Body of pancreas (tissue), 4 donors: ENCODE measurements at places on chromosomes 7 and 10. TPM values are rescaled to one million over a fixed set of nuclear protein-coding genes. Genes with fewer than 3 reads are reported as not detected.
A peak's percentile ranks its signal among the peaks of the same experiment; 100 is the strongest.

DNA sequence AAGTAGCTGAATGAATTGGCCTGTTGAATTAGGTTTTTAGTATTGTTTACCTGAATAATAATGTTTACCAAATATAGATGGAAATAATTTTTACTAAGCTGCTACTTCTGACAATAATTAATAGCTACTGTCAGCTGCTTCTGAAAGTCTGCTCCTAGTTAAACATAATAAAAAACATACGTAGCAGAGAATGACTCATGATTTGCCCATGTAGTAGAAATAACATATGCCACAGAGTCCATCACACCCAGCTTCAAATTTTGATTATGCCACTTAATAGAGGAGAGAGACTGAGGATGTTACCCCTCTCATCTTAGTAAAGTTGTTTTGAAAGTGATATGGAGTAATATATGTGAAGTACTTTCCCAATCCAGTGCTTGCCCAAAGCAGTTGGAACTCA lies 57.6 kb upstream of the MDFIC start:
- DNase-seq = no peak
- H3K27me3 ChIP-seq = no peaks in the 10 kb centered on the region
- no peaks in the 10 kb centered on the region for H3K36me3 ChIP-seq
- no peak overlapping the region for H3K27ac ChIP-seq
- no peak overlapping the region for H3K4me3 ChIP-seq
- no peaks in the 10 kb centered on the region for H3K4me1 ChIP-seq

DNA sequence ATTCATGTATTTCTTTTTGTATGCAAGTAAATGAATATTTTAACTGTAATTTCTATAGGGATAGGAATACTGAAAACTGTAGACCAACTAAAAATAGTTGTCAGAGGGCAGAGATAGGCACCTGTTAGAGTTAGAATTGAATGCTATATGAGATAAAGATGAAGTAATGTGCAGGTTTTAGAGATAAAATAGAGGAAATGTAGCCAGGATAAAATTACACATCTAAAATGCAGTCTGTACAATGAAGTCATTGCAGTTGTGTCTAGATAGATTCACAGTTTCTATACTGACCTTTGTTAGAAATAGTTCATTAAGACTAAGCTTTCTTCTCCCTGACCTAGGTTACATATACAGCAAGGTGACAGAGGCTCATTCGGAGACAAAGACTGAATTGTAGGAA lies 46.2 kb downstream of the SMNDC1 start:
- peaks cover 4% of the 10 kb centered on the region for H3K4me1 ChIP-seq
- H3K27me3 ChIP-seq = no peaks in the 10 kb centered on the region
- H3K4me3 ChIP-seq = no peak overlapping the region
- no peak for DNase-seq
- no peaks in the 10 kb centered on the region for H3K36me3 ChIP-seq

DNA sequence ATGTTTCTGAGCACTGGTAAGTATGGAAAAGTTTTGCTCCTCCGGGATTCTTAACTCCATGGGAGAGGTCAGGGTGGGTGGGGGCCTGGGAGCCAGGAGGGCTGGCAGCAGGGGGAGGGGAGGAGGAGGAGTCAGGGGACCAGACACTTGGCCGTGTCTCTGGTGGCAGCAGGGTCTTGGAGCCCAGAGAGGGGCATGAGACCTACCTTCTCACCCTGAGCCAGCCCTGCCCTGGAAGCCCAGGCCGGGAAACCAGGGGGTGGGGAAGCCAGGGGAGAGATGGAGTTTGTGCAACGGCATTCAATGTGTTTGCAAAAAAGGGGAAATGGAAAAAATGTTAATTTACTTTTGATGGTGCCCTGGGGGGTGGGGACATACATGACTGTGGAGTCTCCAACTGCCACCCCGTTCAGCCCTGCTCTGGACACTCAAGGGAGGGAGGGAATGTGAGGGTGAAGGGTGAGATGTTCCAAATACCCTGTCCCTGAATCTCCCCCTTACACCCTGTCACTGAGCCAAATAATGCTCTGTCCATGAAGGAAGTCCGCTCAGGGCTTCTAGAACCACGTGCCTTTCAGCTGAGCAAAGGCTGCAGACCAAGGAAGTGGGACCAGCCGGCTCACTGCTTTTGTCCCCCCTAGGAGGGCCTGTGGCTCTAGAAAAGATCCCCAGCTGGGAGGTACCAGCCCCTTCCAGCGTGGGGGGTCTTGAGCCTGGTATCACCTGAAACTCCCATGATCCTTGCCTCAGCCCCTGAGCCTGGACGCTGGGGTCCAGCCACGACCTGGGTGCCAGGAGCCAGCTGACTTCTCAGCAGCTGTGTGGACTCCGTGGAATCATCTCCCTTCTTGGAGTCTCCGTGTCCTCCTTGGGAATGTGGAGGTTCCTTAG lies 48.3 kb downstream of the TMEM270 start:
- H3K36me3 ChIP-seq = no peaks in the 10 kb centered on the region
- no peak overlapping the region for H3K27ac ChIP-seq
- DNase-seq = peak; percentile 29
- no peaks in the 10 kb centered on the region for H3K27me3 ChIP-seq

GRCh38 chr7:45984386-45985295 lies 63.6 kb upstream of the IGFBP3 start:
- no peaks in the 10 kb centered on the region for H3K36me3 ChIP-seq
- no peaks in the 10 kb centered on the region for H3K27me3 ChIP-seq
- H3K4me3 ChIP-seq = no peak overlapping the region
- no peak overlapping the region for H3K27ac ChIP-seq
- no peaks in the 10 kb centered on the region for H3K4me1 ChIP-seq

DNA sequence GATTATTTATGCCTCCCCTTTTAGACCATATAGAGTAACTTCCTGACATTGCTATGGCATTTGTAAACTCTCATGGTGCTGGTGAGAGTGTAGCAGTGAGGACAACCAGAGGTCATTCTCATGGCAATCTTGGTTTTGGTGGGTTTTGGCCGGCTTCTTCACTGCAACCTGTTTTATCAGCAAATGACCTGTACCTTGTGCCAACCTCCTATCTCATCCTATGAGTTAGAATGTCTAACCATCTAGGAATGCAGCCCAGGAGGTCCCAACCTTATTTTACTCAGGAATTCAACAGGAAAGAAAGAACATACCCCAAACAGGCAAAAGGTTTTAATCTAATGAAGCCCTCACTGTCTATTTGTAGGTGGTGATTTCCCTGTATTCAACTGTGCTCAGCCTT lies 205.4 kb upstream of the YAE1 start:
- H3K4me3 ChIP-seq = no peak overlapping the region
- H3K27ac ChIP-seq = no peak overlapping the region
- H3K4me1 ChIP-seq = no peaks in the 10 kb centered on the region

DNA sequence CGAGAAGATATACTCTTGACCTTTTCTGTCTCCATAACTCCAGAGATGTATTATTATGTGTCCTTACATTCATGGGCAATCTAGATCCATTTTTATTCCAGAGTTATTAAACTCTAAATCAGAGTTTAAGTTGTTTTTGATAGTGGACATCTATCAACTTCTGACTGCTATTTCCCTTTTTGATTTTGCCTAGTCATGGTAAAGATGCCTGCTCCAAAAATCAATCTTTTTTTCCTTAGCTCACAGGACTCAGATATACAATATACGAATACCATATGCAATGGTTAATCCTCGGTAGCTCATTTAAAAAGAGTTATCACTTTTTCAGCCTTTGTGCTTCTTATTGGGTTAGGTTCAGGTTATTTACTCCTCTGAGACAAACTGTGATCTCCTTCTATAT lies 15.8 kb upstream of the ZEB1 start:
- no peaks in the 10 kb centered on the region for H3K27me3 ChIP-seq
- DNase-seq = no peak
- no peaks in the 10 kb centered on the region for H3K36me3 ChIP-seq
- no peak overlapping the region for H3K4me3 ChIP-seq
- no peak overlapping the region for H3K27ac ChIP-seq

GRCh38 chr7:83655951-83656556 lies 7.1 kb upstream of the SEMA3E start:
- H3K27ac ChIP-seq = no peak overlapping the region
- DNase-seq = peak; percentile 57
- H3K27me3 ChIP-seq = no peaks in the 10 kb centered on the region
- no peak overlapping the region for H3K4me3 ChIP-seq
- H3K4me1 ChIP-seq = no peaks in the 10 kb centered on the region
- no peaks in the 10 kb centered on the region for H3K36me3 ChIP-seq

- no peaks in the 10 kb centered on the region for H3K27me3 ChIP-seq
- DNase-seq = no peak
- no peaks in the 10 kb centered on the region for H3K36me3 ChIP-seq
These were observed 10.6 kb downstream of the ZYX start for GRCh38 chr7:143391462-143392404.

- H3K36me3 ChIP-seq = no peaks in the 10 kb centered on the region
- no peak overlapping the region for H3K4me3 ChIP-seq
- no peak for DNase-seq
- H3K27me3 ChIP-seq = no peaks in the 10 kb centered on the region
- peaks cover 28% of the 10 kb centered on the region for H3K4me1 ChIP-seq
These were observed 86.6 kb downstream of the CABCOCO1 start for GRCh38 chr10:61749291-61749690.

GRCh38 chr10:106711313-106711906 lies 453.1 kb downstream of the SORCS1 start:
- H3K27me3 ChIP-seq = no peaks in the 10 kb centered on the region
- H3K27ac ChIP-seq = no peak overlapping the region
- DNase-seq = peak; percentile 41
- no peaks in the 10 kb centered on the region for H3K4me1 ChIP-seq
- H3K4me3 ChIP-seq = no peak overlapping the region

GRCh38 chr7:7157177-7157886 lies 25.0 kb upstream of the C1GALT1 start:
- H3K4me3 ChIP-seq = no peak overlapping the region
- no peaks in the 10 kb centered on the region for H3K4me1 ChIP-seq
- H3K36me3 ChIP-seq = no peaks in the 10 kb centered on the region
- DNase-seq = no peak
- H3K27me3 ChIP-seq = no peaks in the 10 kb centered on the region
- no peak overlapping the region for H3K27ac ChIP-seq

DNA sequence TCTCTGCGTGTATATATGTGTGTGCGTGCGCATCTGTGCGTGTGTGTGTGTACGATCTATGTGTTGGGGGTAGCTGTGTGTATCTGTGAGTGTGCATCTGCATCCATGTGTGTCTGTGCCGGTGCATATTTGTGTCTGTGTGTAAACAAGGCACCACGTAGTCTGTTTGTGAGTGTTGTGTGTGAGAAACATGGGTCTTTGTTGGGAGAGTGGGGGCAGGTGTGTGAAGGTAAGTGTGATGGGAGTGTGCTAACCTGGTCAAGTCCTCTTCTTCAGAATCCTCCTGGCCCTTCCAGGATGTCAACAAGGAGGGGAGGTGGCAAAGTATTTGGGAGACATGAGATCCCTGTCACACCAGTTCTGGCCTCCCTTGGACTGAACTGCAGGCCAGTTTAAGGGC lies 87.2 kb downstream of the HIF1AN start:
- H3K4me3 ChIP-seq = no peak overlapping the region
- no peaks in the 10 kb centered on the region for H3K4me1 ChIP-seq
- H3K27ac ChIP-seq = no peak overlapping the region
- no peak for DNase-seq
- no peaks in the 10 kb centered on the region for H3K36me3 ChIP-seq

- H3K4me3 ChIP-seq = no peak overlapping the region
- no peaks in the 10 kb centered on the region for H3K27me3 ChIP-seq
- no peak overlapping the region for H3K27ac ChIP-seq
- no peak for DNase-seq
- H3K36me3 ChIP-seq = no peaks in the 10 kb centered on the region
These were observed 21.7 kb upstream of the NKX6-2 start for GRCh38 chr10:132807621-132808049.

- no peak overlapping the region for H3K27ac ChIP-seq
- no peaks in the 10 kb centered on the region for H3K27me3 ChIP-seq
- no peak for DNase-seq
- no peak overlapping the region for H3K4me3 ChIP-seq
- H3K36me3 ChIP-seq = peaks cover 6% of the 10 kb centered on the region
These were observed 162.4 kb downstream of the TNS3 start for GRCh38 chr7:47419471-47419870.

- H3K27me3 ChIP-seq = no peaks in the 10 kb centered on the region
- no peak overlapping the region for H3K4me3 ChIP-seq
- H3K4me1 ChIP-seq = no peaks in the 10 kb centered on the region
- DNase-seq = no peak
- no peaks in the 10 kb centered on the region for H3K36me3 ChIP-seq
These were observed 90.3 kb downstream of the BTRC start for GRCh38 chr10:101444058-101444898.

GRCh38 chr7:28724563-28724962 lies 233.6 kb downstream of the TRIL start:
- H3K4me1 ChIP-seq = no peaks in the 10 kb centered on the region
- H3K36me3 ChIP-seq = no peaks in the 10 kb centered on the region
- H3K4me3 ChIP-seq = no peak overlapping the region
- H3K27ac ChIP-seq = no peak overlapping the region
- no peaks in the 10 kb centered on the region for H3K27me3 ChIP-seq
- DNase-seq = no peak

DNA sequence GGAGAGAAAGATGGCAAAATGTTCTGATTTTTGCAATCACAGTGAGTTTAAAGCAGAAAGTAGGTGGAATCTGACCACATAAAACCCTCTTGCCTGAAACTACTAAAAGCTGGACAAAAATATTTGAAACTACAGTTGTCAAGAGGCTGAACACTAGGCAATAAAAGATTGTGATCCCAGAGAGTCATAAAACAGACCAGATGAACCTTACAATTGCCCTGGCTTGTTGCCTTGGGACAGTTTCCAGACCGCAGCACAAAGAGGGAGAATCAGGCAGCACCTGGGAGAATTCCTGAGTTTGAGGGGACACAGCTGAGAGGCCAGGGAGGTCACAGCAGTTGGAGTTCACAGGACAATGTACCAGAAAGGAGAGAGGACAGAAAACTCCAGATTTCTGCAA lies 107.3 kb upstream of the NANOS1 start:
- no peak overlapping the region for H3K27ac ChIP-seq
- H3K27me3 ChIP-seq = no peaks in the 10 kb centered on the region
- DNase-seq = no peak
- no peaks in the 10 kb centered on the region for H3K4me1 ChIP-seq
- H3K4me3 ChIP-seq = no peak overlapping the region

GRCh38 chr10:11299125-11299524 lies 281.5 kb downstream of the CELF2 start:
- H3K36me3 ChIP-seq = no peaks in the 10 kb centered on the region
- H3K4me3 ChIP-seq = no peak overlapping the region
- no peak overlapping the region for H3K27ac ChIP-seq
- H3K4me1 ChIP-seq = no peaks in the 10 kb centered on the region

The COBL gene
- total RNA-seq = 22.3 TPM

The AVPI1 gene
- 14.8 TPM for total RNA-seq

The GBX1 gene
- not detected for total RNA-seq

The HOXA3 gene
- 1.6 TPM for total RNA-seq

The MOGAT3 gene
- total RNA-seq = not detected
